ENCODE measurements at places on chromosomes 2 and 18.

GRCh38 chr2:190940454-190940853, 59.8 kb downstream of the GLS start:
- no peak for DNase-seq

DNA sequence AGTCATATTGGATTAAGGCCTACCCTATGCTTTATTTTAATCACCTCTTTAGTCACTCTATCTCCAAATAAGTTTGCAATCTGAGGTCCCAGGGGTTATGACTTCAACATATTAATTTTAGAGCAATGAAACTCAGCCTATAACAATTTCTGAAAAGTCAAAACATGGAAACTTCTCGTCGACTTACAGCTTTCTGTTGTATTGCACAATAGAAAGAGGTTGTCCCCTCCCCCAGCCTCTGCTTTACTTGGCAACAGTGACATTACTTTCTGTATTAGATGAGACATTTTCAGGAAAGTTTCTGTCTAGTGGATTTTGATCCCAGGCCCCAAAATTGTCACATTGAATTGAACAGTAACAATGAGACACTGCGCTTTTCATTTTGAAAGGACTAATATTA, 326.4 kb downstream of the THSD7B start:
- no peak for DNase-seq

DNA sequence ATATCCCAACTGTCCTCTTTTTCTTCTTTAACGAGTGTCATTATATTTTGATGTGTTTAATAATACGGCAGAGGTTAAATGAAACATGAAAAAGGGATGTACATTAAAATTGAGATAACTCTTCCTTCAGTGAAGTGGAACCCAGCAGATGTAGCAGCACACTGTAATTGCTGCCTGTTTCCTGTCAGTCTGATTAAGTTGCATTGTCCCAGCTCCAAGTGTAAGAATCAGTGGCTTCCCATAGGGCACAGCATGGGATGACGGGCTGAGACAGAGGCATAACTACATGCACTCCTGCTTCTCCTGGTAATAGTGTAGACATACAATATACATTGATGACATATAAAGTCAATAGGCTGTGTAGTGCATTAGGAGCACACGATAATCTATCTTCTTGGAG, 175.8 kb upstream of the TCF4 start:
- DNase-seq = no peak

DNA sequence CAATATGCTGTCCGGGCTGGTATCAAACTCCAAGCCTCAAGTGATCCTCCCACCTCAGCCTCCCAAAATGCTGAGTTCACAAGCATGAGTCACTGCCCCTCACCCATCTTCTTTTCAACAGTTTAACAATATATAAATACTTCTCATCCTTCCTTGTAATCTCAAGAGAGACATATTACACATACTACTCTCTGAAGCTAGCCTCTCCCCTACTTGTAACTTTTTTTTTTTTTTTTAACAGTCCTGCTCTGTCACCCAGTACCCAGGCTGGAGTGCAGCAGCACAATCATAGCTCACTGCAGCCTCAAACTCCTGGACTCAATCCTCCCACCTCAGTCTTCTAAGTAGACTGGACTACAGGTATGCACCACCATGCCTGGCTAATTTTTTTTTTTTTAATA, 5.7 kb downstream of the GFPT1 start:
- DNase-seq = peak; percentile 45

- no peak for DNase-seq
Measured at GRCh38 chr18:23540867-23541266, 37.6 kb downstream of the RMC1 start.

GRCh38 chr2:230864605-230865306, at the start of gene ITM2C:
Gene ITM2C, plus strand, starts transcription at chr2:230864942. Its CDS starts 84 bp downstream, at chr2:230865026.
- peak; percentile 81 for DNase-seq

GRCh38 chr2:241873081-241873802, 3.7 kb downstream of the RTP5 start:
- DNase-seq = no peak

- no peak for DNase-seq
Measured at GRCh38 chr2:69192176-69192945, 179.4 kb downstream of the ANTXR1 start.

GRCh38 chr2:201313362-201313761, 43.8 kb downstream of the FLACC1 start:
- no peak for DNase-seq

DNA sequence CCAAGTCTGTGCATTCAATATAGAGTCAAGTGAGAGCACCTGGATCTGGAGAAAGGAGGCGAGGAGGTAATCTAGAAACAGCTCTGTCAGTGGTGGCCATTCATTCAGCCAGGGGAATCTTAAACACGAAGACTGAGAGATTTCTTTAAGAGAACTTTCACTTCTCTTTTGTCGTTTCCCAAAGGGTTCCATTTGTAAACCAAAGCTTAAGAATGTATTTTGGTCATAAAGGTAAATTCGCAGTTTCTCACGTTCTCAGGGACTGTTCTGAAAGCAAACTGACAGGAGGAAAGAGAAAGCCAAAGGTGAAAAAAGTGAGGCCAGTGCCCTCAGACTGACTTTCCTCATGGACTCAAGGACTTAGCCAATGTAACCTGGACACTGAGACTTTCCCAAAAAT, 513.5 kb downstream of the CMPK2 start:
- no peak for DNase-seq

DNA sequence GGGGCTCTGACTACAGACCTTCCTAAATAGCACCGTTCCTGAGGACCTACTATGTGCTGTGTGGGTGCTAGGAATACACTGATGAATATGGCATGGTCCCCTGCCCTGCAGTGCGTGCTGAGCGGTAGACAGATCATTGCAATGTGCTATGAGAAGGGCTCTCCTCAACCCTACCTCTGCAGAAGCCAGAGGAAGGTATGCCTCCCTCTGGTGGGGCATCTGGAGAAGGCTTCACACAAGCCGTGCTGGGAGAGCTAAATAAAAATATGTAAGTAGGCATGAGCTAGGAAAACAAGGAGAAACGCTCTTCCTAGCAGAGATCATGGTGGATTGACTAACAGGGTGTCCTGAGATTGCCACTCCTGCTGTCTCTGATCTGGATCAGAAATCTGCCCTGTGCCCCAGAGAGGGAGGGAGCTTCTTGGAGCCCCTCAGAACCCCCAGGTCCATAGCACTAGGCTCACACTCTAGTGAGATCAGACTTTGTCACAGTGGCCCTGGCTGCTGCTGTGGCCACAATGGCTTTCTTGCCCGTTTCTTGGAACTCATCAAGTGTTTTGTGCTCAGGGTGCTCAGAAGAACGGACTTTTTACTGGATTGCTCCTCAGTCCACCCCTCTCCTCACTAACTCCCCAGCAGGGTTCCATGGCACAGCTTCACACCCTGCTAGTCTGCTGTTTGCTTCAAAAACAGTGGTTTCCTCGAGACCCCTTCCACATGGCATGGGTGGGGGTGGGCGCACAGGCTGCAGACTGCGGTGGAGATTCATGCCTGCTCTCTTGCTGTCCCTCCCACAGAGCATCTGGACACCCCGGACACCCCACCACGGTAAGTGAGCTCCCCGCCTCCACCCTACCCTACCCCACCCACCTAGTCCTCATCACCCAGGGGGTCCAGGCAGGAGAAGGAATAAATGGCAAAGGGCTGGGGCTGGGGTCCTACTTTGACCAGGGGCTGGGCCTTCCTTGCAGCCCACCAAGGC, 14.2 kb downstream of the SIGLEC15 start:
- DNase-seq = peak; percentile 32

GRCh38 chr18:9066817-9067306, 35.6 kb upstream of the NDUFV2 start:
- no peak for DNase-seq

DNA sequence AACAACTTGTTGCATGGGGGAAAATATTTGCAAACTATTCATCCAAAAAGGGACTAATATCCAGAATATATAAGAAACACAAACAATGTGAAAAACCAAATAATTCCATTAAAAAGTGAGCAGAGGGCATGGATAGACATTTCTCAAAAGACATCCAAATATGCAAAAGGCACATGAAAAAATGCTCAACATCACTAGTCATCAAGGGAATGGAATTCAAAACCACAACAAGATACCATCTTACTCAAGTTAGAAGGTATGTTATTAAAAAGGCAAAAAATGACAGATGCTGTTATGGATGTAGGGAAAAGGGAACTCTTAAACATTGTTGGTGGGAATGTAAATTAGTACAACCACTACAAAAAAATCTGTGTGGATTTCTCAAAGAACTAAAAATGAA, 396.5 kb downstream of the CCDC85A start:
- peak; percentile 30 for DNase-seq

DNA sequence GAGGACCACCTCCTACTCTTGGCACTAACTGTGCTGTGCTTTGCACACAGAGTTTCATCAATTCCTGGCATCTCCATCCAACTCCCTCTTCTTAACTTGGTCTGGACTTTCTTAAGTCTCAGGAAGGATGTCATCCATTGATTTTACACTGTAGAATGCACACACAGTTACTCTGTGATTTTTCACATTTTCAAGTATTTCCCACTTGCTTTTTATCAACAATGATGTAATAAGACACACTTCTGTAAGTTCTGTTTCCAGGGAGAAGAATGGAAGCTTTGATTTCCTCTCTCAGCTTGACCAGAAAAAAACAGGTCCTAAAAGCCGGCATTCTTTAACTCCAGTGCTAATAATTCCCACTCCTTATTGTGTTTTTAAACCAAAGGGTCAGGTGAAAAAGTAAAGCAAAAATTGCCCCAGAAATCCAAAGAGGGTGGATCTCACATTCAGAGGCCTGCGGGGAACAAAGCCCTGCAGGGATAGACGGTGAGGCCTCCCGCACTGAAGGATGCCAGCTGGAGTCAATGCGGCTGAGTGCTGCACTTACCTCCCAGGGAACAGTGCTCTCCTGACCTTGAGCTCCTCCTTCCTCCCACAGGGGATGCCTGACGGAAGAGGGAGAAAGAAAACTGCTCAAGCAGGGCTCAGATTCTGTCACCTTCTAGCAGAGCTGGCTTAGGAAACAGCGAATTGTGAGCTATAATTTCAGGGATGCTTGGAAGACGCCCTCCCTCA, 83.1 kb downstream of the PDCL3 start:
- DNase-seq = no peak

GRCh38 chr2:38533180-38533579, 69.5 kb downstream of the HNRNPLL start:
- no peak for DNase-seq

GRCh38 chr2:50315336-50315735, 716.6 kb downstream of the NRXN1 start:
- DNase-seq = no peak

DNA sequence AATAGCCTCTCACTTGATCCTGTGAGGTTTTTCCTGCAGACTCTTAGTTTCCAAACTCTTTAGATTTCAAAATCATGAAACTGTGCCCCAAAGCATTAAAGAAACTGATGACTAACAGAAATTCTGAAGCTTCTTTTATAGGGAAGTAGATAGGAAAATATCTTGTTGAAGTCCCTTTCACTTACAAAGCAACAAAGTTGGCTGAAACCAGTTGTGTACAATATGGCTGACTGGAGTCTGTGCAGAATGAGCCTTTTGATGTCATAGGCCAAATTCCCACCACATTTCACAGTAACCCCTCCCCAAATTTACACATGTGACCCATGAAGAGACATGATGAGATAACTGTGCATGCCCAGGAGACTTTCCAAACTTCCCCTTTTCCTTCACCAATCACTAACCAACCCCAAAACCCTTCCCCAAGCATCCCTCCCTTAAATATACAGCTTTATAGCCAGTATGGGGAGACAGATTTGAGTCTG, 61.7 kb upstream of the NCK2 start:
- DNase-seq = no peak
